B cell (primary cell): ENCODE measurements at places on chromosomes 13 and 19.
A peak's percentile ranks its signal among the peaks of the same experiment; 100 is the strongest.

GRCh38 chr19:4379383-4380253, 20.7 kb downstream of the SH3GL1 start:
- peak; percentile 84 for DNase-seq

DNA sequence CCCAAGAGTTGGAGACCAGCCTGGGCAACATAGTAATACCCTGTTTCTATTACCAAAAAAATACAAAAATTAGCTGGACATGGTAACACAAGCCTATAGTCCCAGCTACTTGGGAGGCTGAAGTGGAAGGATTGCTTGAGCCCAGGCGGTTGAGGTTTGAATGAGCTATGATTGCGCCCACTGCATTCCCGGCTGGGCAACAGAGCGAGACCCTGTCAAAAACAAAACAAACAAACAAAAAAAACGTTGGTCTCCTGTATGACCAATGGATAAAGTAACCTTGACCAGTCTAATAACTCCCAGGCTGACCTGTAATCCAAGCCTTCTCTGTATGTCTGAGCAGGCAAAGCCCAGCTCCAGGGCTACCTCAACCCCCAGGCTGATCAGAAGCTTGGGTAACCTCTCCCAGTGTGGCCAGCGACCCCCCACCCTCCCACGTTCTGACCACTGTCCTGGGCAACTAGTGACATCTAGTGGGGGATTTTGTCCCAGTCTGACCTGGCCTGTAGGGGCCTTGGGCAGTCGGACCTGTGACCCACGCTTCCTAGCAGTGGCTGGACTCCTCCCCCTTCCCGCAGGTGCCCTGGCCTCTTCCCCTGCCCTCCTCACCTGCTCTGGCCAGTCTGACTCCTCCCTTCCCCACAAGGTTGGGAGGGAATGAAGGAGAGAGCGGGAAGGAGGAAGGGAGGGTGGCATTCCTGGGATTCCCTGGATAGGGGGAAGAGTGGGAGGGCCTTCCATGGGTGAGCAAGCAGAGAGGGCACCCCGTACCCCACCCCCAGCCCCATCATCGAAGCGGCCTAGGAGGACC, 1.0 kb upstream of the BCAM start:
- DNase-seq: no peak

DNA sequence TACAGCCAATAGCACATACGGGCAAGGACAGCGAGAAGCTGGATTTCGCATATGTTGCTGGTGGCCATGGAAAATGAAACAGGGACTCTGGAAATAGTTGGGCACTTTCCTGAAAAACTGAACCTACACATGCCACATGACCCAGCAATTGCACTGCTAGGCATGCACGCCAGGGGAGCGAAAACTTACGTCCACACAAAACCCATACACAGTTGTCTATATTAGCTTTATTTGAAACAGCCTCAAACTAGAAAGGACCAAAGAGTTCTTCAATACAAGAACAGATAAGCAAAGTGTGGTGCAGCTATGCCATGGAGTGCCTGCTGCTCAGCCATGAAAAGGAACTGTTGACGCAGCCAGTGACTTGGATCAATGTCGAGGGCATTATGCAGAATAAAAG, 7.3 kb upstream of the SPACA7 start:
- no peak for DNase-seq

- peak; percentile 38 for DNase-seq
Measured at GRCh38 chr19:17402982-17403855, 2.2 kb downstream of the BST2 start.

- no peak for DNase-seq
Measured at GRCh38 chr19:39438270-39438934, 2.7 kb upstream of the RPS16 start.

- no peak for DNase-seq
Measured at GRCh38 chr13:40583738-40584137, 82.7 kb downstream of the FOXO1 start.

DNA sequence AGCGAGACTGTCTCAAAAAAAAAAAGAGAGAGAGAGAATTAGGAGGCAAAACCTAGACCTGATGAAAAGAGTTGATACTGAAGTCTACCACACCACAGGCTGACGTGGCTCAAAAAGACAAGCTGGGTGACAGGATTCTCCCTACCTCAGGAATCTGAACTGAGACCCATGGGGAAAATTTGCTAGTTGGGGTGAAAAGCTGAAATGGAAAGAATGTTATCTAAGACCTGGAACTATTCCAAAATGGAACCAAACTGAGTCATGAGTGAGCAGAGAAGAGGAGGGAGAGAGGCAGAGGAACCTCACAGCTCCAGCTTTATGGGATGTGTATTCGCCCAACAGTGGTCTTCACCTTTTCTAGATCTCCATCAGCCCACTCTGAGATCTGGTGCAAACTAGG, 11.7 kb downstream of the SMG9 start:
- no peak for DNase-seq

- no peak for DNase-seq
Measured at GRCh38 chr19:4556597-4557127, 2.8 kb downstream of the SEMA6B start.
